Stimulated activated CD8-positive, alpha-beta memory T cell treated with anti-CD3 and anti-CD28 coated beads, Interleukin-12 subunit alpha, Interleukin-12 subunit beta, amount 100 ng/mL, for 4 hours (primary cell): ENCODE measurements at places on chromosomes 1 and 21.

DNA sequence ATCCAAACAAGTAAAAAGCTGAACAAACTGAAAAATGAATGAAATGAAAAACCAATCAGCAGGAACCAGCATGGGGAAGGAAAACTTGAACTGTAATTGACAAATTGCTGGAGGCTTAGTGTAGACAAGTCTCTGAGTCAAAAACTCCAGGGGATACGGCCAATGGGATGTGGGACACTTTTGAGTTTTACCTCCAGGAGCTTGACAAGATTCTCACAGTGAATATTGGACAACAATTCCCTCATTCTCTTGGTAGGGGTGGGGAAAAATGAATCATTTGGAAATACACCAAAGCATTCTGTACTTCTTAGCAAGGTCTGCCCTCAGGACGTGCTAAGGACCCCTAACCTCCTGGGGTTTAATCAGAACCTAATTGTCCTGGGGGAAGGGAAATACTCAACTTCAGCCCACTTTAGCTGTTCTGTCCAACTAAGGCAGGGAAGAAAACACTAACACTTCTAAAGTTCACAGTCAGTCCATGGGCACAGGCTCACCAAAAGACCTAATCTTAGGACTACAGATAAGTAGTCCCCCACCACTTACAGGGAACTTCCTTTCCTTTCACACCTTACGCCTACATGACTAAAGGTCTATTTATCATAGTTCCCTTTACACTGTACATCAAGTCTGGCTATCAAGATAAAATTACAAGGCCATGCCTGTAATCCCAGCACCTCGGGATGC, 60.7 kb upstream of the CDC42BPA start:
- DNase-seq, result no peak

DNA sequence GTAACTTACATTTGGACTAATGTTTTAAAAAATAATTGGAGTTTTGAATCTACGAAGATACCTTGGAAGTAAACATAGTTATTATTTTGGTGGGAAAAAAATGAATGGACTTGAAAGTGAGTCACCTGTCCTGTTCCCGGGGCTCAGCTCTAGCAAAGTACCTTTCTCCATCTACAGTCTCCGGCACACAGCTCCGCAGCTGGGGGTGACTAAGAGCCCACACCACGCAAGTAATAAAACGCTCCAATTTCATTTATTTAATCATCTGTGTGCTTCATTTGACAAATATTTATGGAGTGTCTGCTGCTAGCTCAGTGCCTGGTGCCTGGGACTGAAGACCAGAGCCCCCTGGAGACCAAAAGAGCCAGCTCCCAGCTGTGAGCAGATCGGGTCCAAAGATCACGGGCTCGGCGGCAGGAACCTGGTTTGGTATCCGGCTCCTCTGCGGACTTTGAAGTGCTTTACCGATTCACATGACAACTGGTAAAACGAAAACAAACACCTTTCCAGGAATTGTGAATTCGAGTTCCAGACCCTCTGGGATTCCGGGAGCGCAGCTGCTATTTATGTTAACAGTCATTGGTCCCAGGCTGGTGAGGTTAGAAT, 1.7 kb upstream of the RIPK4 start:
- no peak for DNase-seq

GRCh38 chr1:119762409-119762808, 6.3 kb downstream of the HMGCS2 start:
- no peak for DNase-seq

GRCh38 chr1:82160903-82161302, 360.2 kb downstream of the ADGRL2 start:
- no peak for DNase-seq

DNA sequence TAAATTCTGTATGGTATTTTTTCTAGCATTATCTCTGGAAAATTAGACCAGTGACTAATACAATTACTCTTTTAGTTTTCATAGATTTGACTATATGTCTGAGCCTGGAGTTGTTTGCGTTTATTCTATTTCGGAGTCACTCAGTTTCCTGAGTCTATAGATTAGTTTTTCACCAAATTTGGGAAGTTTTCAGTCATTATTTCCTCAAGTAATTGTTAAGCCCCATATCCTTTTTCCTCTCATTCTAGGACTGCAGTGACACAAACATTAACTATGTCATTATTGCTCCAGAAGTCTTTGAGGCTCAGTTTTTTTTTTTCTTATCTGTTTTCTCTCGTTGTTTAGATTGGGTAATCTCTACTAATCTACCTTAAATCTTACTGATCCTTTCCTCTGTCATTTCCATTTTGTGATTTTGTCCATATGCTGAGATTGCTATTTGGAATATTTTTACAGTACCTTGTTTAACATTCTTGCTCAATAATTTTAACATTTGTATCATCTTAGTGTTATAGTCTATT, 886.2 kb downstream of the LTN1 start:
- DNase-seq, result no peak

DNA sequence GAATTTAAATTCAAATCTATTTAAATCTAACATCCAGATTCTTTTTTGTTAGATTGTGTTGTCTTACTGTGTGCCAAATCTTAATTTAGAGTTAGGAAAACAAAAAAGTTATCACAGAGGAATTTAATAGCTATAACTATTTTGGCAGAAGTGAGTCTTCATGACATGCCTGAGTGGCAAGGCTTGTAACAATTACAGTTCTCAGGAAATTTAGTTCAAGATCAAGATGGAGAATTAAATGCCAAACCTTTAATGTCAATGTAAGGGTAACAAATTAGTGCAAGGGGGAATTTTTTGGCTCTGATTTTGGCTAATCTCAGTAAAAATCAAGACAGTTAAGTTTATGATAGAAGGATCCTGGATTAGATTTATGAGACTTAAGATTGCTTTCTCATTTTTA, 58.4 kb downstream of the GDAP2 start:
- DNase-seq, result no peak

DNA sequence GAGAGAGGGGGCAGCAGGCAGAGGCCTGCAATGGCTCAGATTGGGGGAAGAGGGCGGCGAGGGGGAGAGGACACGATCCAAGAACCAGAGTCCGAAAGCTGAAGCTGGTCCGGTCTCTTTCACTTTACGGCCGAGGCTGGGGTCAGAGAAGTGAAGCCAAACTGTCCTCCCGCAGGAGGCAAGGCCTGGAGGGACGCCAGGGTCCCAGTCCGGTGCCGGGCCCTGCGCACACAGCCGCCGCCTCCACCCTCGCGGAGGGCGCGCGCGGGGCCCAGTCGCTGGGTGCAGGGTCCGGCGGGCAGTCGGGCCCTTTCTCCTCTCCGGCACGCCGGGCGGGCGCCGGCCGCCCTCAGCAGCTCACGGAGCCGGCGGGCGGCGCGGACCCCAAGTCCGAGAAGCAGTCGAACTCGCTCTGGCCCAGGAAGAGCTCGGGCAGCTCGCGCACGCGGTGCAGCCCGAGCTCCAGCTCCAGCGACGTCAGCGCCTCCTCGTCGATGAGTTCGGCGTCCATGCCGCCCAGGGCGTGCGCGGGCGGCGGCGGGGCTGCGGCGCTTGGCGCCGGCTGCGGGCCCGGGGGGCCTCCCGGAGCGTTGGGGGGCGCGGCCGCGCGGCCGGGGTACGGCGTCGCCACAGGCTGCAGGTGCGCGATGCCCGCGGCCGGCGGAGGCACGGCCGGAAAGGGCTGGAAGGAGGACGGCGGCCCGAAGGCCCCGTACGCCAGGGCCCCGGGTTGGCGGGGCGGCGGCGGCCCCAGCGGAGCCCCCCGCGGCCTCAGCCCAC, 749 bp downstream of the CITED4 start:
- no peak for DNase-seq

GRCh38 chr1:83954166-83954823, 44.6 kb downstream of the TTLL7 start:
- DNase-seq, result no peak

- DNase-seq, result no peak
These were observed 72.3 kb downstream of the HUNK start for GRCh38 chr21:31945141-31945540.

GRCh38 chr1:48115835-48116234, 106.7 kb upstream of the SLC5A9 start:
- no peak for DNase-seq

DNA sequence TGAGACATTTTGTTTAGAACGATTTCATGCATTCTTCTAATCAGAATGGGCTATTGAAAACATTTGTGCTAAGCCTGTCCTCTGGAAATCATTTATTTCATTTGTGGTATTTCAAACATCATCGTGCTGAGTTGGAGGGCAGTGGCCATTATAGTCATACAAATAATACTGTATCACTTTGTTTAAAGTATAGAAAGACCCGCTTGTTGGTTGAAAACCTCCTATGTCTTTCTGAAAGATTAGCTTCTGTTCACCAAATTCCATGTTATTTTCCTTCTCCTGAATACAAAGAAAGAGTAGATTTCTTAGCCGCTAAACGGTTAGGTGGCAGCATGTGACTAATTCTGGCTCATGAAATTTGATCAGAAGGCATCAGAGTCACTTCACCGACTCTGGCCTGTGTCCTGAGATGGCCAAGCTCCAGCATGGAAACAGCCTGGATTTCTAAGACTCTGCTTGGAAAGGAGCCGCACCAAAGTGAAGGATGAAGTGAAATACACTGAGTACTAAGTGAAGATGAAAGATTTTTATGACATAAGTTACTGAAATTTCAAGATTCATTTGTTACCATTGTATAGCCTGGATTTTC, 355.1 kb downstream of the USP25 start:
- DNase-seq, result no peak

- no peak for DNase-seq
These were observed 37.8 kb upstream of the TLR5 start for GRCh38 chr1:223180731-223181321.
